ENCODE measurements at places on chromosomes 6 and 20.

DNA sequence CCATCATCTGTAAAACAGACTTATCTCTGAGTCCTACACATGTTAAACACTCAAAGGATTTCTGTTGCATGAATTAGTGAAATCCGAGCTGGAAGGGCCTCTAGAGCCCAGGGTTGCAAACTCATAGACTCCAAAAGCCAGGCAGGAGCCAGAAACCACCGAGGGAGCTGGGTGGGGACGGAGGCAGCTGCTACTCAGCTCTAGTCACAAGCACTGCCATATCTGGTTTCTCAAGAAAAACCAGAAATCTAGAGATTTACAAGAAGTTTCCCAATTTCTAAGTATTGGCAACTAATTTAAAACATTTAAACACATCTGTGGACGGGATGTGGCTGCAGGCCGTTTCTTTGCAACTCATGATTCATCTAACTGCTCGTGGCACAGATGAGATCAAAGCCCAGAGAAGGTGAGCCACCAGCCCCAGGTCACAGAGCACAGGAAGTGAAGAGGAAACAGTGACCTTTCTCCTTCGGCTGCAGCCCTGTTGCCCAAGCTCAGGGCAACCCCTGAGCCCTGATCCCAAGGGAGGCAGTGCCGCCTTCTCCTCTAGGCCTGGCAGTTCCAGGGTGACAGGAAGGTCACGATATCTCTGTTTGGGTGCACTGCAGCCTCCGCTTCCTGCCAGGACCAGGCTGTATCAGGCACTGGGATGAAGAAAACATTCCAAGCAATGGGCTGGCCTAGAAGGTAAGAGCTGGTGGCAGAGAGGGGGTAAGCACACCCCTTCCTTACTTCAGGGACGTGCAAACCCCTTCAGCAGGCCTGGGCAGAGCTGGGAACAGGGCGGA is 26.4 kb upstream of the PTGIS start:
- DNase-seq = no peak

DNA sequence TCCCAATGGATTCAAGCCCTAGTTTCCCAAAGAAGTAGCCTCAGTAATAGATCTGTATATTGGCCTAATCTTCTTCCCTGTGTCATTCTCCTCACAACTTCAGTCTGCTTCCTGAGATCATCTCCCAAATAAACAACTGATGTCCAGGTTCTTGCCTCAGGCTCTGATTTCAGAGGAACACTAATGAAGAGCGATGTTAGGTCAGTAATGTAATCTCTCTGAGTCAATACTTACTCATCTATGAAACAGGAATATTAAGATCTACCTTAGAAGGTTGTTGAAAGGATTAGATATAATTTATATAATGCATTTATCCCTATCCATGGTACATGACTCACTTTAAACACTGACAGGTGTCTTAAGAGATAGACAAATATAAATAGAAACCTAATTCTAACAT is 246.0 kb upstream of the FLRT3 start:
- DNase-seq = no peak

DNA sequence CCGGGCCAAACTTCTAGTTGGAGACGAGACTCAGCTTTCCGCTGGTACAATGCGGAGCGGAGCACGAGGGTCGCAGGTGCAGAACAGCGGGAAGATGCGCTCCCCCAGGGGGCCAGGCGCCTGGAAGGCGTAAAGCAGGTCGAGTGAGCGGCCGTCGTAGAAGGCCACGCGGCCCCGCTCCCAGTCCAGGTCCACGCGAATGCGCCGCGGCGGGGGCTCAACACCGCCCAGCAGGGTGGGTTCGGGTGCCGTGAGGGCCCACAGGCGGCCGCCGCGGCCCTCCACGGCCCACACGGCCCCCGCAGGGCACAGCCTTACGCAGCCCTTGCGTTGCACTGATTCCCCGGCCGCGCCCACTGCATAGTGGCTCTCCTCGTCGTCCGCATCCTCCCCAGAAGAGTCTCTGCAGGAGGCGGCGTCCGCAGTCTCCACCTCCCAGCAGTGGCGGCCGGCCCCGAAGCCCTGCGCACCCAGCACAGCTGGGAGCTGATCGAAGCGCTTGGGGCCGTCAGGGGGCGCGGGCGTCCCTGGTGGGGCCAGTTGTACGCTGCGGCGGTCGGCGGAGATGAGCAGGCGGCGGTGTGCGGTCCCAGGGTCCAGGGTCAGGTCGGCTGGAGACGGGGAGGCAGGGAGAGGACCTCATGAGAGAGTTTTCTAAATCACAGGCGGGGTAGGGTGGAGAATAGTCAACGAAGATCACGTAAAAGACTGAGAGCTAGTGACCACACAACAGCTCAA is 4.3 kb downstream of the PPP1R11 start:
- DNase-seq = no peak

GRCh38 chr6:150586850-150587359 is 12.8 kb upstream of the PLEKHG1 start:
- DNase-seq = no peak

DNA sequence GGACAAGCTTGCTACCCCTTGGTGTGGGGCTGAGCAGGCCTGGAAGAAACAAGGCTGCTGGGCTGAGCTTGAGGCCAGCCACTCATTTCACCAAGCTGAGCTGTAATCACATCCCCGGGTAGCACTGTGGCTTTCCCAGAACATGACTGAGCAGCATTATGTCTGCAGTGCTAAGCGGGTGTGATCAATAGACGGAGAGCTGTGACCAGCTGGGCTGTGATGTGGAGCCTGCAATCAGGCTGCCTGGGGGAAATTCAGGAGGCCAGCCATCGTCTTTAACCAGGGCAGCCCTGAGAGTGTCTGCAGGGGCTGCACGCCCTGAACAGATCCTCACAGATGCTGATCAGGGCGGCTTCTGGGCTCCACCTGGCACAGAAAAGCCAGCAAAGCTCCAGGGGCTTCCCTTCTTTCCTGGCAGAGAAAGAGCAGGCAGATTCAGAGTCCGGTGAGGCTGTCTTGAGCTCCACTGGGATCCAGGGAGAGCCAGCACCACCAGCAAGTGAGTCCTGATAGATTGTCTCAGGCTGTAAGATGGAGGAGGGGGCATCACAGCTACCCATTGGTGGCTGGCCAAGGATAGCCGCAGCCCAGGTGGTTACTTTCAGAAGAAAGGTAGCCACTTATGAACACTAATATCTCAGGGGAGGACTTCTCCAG is 165.9 kb downstream of the NRN1 start:
- DNase-seq = no peak

- peak; percentile 51 for DNase-seq
Observed at GRCh38 chr6:75128878-75129570, 76.8 kb downstream of the COL12A1 start.

DNA sequence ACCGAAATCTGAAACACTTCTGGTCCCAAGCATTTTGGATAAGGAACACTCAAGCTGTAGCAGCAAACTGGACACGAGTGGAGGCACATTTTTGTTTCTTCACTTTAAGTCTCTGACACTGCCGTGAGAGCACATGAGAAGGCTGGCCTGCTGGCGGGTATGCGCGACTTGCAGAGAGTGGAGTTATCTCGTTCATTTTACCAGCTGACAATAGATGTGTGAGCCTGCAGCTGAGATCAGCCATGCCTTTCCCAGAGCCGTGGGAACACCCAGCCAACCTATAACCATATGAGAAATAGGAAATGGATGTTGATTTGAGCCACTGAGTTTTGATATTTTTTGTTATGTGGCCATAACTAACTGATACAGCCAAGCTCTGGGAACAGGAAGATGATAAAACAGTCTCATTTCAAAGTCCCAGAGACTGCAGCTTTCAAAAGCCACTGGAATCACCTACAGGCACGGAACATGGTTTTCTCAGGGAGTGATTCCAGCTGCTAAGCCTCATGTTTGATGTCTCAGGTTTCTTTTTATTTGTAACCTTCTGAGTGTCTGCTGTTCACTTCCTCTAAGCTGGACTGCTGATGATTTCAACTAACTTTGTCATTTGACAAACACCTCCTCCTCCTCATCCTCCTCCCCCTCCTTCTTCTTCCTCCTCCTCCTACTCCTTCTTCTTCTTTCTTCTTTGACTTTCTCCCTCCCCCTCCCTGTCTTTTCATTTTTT is 28.6 kb upstream of the LAMP5 start:
- DNase-seq = no peak

GRCh38 chr6:131784561-131784960 is 23.3 kb upstream of the ENPP1 start:
- no peak for DNase-seq

- DNase-seq = no peak
Observed at GRCh38 chr20:33719277-33719988, 677 bp downstream of the PXMP4 start.

DNA sequence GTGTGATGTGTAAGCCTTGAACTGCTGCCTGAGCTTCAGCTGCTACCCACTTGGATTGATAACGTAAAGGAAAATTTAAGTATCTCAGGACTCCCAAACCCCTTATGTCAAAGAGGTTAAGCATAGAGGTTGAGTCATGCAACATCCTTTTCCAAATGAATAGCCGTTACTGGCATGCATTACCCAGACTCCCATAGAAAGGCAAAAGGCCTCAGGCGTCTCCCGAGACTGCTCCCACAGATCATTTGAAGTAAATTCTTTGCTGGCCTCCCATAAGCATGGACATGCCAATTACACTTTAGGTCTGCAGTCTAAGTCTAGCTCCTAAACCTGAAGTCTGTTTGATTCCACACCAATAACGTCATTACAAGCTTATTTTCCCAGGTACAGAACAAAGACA is 14.7 kb downstream of the IPCEF1 start:
- no peak for DNase-seq

DNA sequence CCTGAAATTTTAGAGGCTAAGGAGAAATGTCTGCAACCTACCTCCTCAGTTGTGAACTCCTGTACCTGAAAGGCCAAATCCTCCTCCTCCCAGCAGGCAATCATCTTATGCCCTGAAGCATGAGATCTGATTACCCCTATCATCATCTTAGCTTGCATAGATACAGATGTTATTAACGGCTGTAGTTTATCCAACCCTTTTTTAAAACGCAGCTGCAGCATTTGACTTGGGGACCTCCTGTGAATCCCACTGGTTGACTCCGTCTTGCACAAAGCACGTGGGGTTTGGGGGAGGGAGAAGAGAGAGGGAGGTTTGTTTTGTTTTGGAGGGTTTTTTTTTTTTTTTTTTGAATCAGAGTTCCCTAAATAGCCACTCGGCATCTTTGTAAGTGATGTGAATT is 5.8 kb upstream of the NR2E1 start:
- DNase-seq = no peak

GRCh38 chr6:38503032-38503773 is 136.5 kb downstream of the BTBD9 start:
- DNase-seq = no peak

DNA sequence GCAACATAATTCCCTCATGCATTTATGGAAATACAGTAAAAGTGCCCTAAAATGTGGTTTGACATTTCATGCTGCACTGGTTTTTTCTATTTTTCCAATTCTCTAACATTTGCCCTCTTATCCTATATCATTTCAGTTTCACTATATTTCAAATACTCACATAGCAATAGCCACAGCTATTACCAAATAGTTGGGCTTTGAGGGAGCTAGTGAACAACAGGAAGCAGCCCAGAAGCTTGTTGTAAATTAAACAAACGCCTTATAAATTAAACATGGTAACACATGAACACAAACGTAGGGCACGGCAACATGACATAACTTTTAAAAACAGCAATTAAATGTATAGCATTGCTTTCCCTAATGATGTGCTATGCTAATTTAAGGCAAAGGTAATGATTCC is 469.0 kb downstream of the CDC5L start:
- no peak for DNase-seq

DNA sequence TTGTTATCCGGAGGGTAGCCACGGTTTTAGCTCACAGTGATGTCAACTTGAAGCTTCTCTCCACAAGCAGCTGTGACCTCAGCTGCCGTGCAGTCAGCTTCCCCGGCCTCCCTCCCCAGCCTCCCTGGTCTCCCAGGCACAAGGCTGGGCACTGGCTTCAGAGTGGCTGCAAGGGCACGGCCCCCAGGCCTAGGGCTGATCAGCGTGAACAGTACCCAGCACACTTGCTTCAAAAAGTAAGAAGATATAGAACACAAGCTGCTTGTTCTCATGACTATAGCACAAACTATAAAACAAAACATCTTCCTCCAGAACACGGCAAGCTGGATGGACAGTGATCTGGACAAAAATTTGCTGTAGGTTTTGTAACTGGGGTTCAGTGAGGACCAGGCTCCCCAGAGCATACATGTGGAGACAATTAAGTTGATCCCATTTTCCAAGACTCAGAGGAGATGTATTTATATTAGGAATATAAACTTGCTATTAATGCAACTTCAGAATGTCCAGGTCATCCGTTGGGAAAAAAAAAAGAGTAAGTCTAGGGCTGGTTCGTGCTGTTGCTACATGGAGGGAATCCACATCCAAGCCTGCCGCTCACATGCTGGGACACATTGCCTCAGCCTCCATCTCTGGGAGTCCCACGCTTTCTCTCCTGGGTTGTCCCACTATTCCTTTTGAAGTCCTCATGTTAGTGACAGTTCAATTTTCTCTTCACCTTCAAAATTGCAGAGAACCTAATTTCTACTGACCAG is 199.4 kb upstream of the THBS2 start:
- no peak for DNase-seq

- no peak for DNase-seq
Observed at GRCh38 chr20:46215913-46216707, 92.2 kb downstream of the CDH22 start.

DNA sequence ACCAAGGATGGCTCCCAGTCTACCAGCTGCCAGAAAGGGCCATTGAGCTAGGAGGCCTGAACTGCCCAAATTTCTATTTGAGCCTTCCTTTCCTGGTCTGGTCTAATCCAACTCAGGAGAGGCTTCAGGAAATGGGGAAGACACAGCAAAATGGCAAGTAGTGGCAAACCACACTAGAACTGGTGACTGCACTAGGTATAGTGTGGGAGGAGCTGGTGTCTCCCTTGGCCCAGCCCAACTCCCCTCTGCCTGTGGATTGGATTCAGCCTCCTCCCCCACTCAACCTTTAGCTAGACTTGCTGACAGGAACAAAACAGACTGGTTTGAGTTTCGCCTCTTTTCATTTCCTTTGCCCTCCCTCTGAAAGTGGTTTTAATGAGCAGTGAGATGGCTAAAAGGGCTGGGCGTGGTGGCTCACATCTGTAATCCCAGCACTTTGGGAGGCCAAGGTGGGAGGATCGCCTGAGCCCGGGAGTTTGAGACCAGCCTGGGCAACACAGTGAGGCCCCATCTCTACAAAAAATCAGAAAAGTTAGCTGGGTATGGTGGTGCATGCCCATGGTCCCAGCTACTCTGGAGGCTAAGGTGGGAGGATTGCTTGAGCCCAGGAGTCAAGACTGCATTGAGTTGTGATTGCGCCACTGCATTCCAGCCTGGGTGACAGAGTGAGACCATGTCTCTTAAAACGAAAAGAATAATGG is 17.5 kb downstream of the MRPS18A start:
- no peak for DNase-seq

DNA sequence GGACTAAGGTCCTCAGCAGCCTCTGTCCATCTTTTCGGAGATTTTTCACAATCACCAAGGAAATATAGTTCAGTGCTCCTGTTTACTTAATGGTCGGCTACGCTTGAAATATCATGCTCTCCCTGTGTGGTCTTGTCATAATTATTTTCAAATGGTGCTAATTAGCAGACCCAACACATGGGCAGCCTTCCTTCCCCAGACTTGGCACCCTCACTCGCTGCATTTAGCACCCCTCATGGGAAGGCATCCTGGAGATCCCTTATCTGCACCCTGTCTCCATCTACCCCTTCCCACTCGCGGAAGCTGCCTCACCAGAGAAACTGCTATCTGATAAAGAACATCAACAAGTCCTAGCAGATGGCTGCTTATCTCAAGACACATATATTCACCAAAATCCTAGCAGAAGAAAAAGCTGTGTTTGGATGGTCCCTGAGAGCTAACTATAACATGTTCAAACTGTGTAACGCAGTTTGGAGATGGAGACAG is 131.0 kb upstream of the ESR1 start:
- no peak for DNase-seq

All from SK-N-MC (cell line).